Stimulated activated CD8-positive, alpha-beta memory T cell treated with anti-CD3 and anti-CD28 coated beads, Interleukin-12 subunit alpha, Interleukin-12 subunit beta, amount 100 ng/mL, for 4 hours (primary cell): ENCODE measurements at places on chromosomes 6 and 20.

DNA sequence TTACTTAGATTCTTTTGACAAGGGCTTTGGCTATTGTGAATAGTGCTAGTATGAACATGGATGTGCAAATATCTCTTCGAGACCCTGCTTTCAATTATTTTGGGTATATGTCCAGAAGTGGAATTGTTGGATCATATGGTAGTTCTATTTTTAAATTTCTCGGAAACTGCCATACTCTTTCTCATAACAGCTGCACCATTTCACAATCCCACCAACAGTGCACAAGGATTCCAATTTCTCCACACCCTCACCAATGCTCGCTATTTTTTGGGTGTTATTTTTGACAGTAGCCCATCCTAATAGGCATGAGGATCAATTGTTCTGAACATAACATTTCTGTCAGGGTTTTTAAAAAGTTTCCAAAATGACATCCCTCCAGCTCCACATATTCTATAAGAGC is 69.2 kb upstream of the ESR1 start:
- no peak for DNase-seq

DNA sequence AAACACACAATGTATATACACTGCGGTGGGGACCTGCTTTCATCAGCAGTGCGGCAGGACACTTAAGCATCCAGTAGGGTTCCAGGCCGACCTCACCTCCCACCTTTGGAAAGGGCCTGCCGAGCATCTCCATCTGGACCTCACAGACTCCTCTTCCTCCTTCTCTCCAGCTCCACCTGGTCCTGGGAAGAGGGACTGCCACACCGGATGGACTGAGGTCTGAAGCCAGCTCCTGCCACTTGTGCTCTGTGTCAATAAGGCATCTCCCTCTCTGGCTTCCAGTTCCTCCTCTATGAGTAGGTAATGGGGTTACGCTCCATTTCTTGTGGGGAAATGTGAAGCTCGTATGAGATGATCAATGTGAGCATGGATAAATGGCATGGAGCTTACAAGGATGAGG is 19.1 kb upstream of the NNAT start:
- no peak for DNase-seq

DNA sequence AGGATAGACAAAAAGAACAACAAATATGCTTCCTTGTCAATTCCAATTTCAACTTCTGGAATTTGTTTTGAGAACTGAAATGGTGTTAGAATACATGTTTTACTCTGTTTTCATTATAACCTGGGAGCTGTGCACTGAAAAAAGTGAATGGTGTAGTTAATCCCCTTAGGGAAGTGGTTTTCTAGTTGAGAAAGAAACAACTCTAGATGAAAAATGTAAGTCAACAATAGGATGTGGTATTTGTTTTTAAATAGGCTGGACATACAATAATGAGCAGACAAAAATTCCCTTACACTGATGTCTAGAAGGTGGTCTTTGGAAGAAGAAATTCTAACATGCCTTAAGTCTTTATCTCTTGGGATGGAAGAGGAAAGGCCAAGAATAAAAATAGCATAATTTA is 59.9 kb upstream of the TINAG start:
- no peak for DNase-seq

DNA sequence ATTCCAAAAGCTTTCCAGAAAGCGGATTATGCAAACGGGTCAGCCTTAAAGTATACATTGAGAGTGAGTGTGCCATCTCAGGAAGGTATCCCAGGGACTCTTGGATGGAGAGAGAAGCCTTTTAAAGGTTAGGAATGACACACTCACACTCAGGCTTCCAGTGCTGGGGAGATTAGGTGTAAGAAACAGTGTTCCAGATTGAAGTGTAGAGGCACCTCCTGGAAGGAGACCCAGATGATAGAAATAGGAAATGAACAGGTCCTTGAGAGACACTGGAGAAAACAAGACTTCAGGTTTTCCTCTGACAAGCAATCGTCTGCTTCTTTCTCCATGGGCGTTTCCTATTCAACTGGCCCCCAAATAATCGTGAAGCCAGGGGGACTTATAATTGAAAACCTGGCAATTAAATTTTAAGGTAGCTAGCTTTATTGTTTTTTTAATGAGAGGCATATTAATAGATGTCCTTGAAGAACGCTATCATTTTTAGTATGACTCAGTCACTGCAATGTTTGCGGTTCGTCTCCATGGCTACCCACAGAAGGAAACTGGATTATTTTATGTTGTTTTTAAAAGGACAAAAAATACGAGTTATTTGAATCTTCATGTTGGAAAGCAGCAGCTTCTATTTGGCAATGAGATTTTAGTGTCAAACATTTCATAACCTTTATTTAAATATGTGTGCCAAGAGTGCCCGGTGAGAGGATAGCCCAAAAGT is 85.3 kb downstream of the TRMT6 start:
- no peak for DNase-seq

- no peak for DNase-seq
These were observed 206.3 kb downstream of the EPHA7 start for GRCh38 chr6:93213028-93213427.

DNA sequence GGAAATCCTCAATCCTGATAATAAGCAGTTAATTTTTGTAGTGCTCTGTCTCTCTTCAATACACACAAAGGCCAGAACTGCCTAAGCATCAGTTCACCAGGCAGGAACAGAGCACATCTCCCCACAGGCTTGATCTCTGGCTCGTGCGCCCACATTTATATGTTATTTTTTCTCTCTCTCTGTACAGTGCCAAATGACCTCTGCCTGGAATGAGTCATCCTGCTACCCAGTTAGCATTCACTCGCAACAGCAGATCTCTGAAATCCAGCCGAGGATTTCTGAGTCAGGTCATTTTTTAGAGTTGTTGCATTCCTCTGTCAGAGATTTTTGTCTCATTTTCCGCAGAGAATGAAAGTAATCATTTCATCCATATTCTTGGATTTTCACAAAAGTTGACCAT is 107.1 kb downstream of the COL12A1 start:
- no peak for DNase-seq

DNA sequence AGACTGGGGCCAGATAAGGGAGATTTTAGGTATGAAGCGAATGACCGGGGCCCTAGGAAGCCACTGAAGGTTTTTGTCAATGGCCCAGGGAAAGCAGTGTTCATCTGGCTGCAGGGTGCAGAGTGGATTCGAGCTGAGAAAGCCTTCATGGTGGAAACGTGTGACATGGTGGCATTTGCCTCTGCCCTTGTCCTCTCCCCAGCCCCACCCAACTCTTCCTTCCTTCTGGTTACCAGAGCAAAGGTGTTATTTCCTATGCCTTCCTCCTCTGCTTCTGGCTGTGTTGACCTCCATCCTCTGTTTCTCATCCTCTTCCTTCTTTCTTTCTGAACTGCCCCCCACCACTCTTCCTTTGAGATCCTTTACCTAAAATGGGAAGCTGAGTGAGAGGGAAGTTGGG is 195.1 kb upstream of the SUPT3H start:
- DNase-seq, result no peak

DNA sequence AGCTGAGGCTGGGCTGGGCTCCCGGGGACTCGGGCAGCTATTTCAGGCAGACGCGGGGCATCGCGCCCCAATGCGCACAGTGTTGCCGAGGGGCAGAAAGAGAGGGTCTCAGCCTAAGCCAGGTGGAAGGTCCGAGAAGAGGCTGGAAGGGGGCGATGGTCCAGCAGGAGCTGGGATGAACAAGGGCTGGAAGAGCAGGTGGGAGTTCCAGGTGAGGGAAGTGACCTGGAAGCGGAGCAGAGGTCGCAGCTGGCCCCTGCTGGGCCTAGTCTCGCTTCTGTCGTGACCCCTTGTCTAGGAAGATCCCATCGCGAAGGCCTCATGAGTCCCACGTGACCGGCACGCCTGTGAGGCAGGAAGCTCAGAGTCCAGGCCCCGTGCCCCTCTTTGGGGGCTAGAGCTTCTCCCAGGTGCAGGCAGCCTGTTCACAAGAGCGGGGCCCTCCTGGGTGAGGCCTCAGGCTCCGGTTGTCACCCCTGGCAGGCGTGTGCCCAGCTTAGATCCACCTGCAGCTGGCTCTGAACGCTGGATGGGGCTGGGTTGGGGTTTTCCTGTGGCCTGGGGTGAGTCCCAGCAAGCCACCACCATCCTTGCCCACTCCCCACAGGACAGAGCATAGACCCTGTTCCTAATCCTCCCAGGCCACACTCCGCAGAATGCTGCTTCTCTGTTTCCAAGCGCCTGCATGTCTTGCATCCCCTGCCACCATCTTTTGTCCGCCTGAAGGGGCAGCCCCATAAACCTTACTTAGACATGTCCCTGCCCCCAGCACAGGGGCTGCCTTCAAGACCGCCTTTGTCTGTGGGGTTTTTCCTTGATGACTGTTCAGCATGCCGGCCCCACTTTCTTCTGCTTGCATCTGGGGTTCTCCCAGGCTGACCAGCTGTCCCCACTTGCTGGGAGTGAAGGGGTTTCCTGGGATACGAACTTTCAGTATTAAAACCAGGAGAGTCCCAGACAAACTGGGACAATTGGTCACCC is 15.1 kb downstream of the SLC22A3 start:
- no peak for DNase-seq

DNA sequence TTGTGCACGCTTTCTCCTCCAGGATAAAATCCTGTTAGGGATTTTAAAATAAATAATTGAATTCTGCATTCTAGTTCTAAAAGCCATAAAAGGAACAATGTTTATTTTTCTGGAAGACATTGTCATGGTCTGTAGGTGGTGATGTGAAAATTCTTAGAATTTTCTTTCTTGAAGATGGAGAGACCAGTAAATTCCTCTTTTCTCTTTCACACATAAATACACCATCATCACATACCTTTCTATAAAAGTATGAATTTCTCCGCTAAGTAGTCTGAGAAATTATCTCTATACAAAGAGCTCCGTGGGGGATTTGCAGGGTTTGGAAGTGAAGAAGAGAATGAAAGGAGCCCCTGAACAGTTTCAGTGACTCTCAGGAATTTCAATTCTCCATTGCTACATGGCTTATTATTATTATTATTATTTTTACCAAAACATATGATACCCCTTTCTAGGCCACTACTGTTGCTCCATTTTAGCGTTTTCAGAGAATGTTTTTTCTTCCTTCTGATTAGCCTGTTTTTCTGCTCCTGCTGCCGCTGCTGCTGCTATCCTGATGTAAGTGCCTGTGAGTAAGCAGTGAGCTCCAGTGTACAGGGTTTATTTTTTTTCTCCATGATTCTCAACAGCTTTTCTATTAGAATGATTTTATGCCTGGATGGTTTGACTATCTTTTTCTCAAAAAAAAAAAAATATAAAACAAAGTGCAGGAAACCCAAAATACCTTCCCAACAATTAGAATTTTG is 145.8 kb downstream of the SAMD5 start:
- DNase-seq, result no peak

DNA sequence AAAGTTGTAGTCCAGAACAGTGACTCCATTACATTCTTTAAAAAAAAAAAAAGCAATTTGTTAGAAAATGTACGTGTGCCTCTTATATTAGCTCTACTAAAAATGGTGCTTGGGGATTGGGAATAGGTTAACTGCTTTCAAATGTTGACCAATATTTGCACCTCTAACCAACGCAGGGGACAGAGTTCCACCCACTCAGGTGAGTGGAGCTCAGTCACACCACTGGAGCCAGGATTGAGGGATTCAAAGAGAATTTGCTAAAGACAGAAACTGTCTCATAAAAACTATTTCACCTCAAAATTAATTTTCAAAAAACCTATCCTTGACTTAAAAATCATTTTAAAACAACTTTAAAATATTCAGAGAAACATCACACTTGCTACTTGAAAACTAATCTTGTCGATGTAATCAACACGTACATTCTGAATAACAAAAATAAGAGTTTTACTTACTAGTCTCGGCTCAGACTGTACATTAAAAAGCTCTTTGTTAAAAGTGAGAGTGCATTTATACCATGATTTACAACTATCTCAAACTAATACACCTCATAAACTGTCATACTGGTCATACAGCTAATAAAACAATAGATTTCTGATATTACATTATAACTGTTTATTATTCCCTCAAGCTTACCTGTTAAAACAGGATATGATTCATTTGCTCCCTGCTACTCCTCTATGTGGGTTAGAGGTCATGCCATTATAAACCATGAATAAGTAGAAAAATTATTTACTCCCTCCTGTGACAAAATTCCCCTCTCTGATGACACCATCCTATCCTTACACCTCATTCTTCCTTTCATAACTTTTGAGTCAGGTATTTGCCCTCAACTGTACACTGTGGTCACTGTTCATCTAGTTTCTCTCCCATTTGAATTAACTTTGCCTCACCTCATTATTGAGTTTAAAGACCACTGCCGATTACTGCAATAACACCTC is 88.6 kb downstream of the PDE10A start:
- no peak for DNase-seq

DNA sequence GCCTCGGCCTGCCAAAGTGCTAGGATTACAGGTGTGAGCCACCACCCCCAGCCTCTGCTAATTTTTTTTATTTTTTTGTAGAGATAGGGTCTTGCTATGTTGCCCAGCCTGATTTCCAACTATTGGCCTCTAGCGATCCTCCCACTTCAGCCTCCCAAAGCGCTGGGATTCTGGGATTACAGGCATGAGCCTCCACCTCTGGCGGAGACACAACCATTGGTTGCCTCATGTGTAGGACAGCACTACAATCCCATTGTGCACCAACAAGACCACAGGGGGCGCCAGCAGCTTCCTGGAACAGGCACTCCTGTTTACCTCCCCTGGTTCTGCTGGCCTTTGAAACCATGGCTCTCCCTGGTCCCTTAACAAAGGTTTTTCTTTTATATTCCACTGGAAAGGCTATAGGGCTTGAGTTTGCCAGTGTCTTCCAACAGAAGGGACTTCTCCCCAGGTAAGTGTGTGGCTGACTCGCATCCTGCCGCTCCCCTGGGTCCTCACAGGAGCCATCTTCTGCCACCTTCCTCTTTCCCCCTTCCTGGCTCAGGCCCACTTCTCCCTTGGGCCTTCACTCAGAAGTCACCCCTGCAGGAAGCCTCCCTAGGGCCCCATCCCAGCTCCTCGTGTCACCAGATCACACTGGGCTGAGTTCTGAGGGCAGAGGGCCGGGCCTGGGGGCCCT is 39.2 kb upstream of the TLDC2 start:
- DNase-seq, result no peak

DNA sequence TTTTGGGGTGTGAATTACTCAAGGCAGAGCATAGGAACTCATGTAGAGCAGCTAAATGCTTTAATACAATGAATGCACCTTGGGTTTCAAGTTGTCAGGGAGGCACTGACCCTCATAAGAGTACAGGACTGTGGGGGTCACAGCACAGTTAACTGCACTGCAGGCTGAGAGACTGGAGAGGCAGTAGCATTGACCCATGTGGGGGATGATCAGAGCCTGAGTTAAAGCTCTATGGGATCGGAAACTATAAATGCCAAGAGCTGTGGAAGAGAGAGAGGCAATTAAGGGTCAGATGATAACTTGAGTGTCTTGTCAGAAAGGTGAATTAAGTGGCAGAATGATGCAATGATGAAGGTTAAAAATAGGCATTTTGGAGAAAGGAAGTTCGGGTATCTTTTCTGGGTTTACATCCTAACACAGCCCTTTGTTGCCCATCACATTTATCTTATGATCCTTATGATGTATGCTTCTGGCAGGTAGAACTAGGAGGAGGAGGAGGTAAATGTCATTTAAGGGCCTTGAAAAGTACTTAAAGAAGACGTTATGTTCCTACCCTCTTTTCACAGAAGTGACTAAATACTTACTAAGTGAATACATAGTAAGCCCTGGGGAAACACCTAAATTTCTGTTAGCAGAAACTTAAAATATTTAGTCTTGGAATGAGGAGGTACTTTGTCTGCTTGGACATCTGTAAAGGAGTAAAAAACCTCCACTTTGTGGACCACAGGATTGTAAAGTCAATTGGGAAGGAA is 24.2 kb downstream of the LRRC1 start:
- no peak for DNase-seq
